ENCODE measurements at places on chromosomes 4 and X.

DNA sequence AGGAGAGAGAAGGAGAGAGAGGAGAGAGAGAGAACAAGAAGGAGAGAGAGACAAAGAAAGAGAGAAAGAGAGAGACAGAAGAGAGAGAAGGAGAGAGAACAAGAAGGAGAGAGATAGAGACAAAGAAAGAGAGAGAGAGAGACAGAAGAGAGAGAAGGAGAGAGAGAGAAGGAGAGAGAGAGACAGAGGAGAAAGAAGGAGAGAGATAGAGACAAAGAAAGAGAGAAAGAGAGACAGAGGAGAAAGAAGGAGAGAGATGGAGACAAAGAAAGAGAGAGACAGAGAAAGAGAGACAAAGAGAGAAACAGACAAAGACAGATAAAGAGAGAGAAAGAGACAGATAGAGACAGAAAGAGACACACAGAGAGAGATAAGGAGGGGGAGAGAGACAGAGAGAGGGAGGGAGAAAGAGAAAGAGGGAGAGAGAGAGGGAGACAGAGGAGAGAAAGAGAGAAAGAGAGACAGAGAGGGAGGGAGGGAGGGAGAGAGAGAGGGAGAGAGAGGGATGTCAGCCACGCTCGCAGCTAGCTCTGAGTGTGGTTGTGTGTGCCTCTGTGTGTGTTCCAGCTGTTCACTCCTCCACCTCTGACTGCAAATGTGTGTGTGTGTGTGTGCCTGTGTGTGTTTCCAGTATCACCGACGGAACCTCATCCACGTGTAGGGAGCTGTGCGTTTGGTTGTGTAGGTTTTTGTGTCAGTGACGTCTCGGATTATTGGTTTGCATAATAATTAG, 105.8 kb downstream of the CRLF2 start:
- no peak for DNase-seq

DNA sequence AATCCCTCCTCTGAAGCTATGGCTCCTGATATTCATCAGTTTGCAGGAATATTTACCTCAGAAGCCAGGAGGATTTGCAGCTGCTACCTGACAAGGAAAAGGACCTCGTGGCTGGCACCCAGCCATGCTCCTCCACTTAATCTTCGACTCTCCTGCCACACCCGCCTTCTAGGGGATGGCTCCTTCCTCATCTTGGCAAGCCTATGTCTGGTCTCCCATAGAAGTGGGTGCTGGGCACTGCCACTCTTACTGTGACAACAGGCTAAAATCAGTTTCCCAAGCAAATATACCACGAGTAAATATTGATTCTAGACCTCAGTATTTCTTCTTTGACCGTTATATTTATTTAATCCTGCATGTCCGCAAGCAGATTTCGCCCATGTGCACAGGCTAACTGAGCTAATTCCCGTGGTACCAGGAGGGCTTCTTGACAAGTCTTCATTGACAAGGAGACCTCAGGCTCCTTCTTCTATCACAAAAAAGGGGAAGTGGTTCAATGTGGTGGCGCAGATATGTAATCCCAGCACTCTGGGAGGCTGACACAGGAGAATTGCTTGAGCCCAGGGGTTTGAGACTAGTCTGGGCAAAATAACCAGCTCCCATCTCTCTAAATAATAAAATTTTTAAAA, 52.6 kb upstream of the DCTD start:
- DNase-seq, result no peak

DNA sequence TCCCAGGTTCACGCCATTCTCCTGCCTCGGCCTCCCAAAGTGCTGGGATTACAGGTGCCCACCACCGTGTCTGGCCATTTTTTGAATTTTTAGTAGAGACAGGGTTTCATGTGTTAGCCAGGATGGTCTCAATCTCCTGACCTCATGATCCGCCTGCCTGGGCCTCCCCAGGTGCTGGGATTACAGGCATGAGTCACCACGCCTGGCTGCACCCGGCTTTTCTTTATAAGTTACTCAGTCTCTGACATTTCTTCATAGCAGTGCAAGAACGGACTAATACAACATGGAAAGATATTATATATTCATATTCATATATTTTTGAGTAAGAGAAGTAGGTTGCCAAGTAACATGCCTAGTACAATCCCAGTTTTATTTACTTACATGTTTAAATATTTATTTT, 22.9 kb downstream of the SHROOM3 start:
- DNase-seq, result no peak

DNA sequence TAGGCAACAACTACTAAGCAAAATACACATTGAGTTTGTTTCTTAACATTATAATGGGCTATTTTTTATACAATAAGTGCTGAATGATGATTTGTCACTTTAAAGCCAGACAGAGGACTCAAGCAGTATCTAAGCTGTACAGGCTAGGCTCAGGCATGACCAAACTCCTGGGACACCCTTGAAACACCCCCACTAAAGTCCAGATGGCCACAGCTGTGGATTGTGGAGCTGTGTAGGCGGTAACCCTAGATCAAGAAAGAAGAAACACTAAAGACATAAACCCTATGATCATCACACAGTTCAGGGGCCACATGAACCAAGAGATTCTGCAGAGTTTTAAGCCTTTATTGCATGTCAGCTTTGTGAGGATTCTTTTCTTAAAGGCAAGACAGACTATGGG, 25.1 kb downstream of the TAB3 start:
- no peak for DNase-seq

- DNase-seq, result no peak
Observed at GRCh38 chr4:184280137-184280536, 62.5 kb upstream of the ENPP6 start.

DNA sequence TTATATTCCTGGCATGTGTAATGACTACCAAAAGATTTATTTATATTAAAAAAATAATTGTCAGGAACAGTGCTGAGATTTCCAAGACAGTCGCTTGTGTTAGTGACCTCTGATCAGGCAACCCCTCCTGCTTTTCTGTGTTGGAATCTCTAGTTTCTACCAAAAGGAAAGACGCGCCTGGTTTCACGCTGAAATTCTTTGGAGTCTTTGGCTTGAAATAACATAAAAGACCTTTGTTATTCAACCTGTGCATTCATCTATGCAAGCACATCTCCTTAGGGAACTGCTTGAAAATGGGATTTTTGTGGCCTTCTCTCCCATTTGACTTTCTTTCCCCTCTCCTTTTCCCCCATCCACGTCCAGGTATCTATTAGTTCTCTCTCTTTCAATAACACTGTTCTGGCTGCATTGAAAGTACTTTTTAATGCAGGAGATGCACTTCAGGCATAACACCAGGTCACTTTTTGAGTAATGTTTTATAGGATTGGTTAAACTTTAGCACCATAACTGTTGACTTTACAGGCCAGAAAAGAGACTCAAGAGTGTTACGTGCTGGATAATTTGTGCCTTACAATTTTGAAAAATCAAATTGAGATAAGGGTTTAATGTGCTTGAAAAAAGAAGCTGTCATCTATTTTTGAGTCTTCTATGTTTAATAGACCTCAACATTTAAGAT, 172.7 kb downstream of the GPAT3 start:
- no peak for DNase-seq

GRCh38 chrX:149022485-149022884, 482.6 kb downstream of the IDS start:
- DNase-seq, result no peak
